Hair follicle dermal papilla cell (primary cell): ENCODE measurements at places on chromosomes 1 and 21. TPM values are rescaled to one million over a fixed set of nuclear protein-coding genes. Genes with fewer than 3 reads are reported as not detected.

Gene SV2A
- 23.8 and 27.3 TPM in 2 replicates for total RNA-seq

Gene EXO1
- 1.7 and 3.2 TPM in 2 replicates for total RNA-seq

Gene OR2L5
- 0.12 and 0.32 TPM in 2 replicates for total RNA-seq

Gene FAAH
- 0.81 and 3.2 TPM in 2 replicates for total RNA-seq

Gene SLC19A2
- total RNA-seq, result 5.6 and 8.4 TPM in 2 replicates

Gene ATP6V1G3
- not detected in 2 replicates for total RNA-seq
